Stimulated activated CD4-positive, alpha-beta T cell treated with anti-CD3 and anti-CD28 coated beads, Interleukin-15, amount 100 ng/mL, for 48 hours (primary cell): ENCODE measurements at places on chromosomes 11 and 22.

GRCh38 chr22:23581260-23581650, 1.2 kb upstream of the IGLL1 start:
- no peak for DNase-seq

DNA sequence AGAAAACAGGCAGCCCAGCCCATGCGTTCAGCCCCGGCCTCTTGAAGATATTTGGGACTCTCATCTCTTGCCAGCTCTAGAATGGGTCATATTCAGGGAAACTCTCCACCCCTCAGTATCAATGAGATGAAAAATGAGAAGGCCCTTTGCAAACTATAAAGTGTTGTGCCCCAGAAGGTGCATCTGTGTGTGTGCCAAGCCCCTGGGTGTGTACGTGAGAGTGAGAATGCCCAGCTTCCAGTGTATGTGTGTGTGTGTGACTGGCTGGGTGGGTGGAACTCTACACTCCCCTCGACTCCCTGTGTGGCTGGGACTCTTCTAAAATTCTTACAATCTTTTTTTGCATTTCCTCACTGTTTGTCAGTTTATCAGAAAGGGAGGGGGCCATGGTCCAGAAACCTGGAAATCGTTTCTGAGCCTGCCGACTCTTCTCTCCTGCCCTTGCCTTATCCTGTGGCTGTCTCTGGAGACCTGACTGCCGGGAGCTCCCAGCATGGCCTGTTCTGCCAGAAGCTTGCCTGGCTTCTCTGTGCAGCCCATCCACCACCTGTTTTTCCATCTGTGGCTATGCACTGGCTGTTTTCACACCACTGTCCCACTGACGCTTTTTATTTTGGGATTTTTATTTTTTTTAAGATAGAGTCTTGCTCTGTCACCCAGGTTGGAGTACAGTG, 1.2 kb downstream of the P2RY6 start:
- no peak for DNase-seq

DNA sequence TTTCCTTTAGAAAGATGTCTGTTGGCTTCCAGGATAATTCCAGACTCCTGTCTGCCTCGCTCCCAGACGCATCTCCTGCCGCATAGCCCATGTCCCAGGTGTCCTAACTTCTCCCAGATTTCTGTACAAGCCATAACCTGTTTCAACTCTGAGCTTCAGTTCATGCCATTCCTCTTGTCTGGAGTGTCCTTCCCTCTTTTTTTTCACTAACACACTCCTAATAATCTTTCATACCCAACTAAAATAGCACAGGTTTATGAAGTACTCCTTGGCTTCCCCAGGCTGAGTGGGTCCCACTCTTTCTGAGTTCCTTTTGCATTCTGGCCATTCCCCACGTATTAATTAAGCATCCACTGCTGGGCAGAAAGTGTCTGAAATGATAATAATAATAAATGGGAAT, 123.0 kb downstream of the LDLRAD3 start:
- DNase-seq: no peak

- no peak for DNase-seq
These were observed 3.0 kb downstream of the RHOG start for GRCh38 chr11:3837793-3838192.
